Naive thymus-derived CD4-positive, alpha-beta T cell (primary cell): ENCODE measurements at places on chromosomes 1 and 21. TPM values are rescaled to one million over a fixed set of nuclear protein-coding genes. Genes with fewer than 3 reads are reported as not detected.

GRCh38 chr1:116504308-116505156 is 66.3 kb downstream of the CD58 start:
- peak overlapping the region; percentile 1 for H3K4me3 ChIP-seq
- no peaks in the 10 kb centered on the region for H3K36me3 ChIP-seq
- peak overlapping the region; percentile 48 for H3K27ac ChIP-seq

DNA sequence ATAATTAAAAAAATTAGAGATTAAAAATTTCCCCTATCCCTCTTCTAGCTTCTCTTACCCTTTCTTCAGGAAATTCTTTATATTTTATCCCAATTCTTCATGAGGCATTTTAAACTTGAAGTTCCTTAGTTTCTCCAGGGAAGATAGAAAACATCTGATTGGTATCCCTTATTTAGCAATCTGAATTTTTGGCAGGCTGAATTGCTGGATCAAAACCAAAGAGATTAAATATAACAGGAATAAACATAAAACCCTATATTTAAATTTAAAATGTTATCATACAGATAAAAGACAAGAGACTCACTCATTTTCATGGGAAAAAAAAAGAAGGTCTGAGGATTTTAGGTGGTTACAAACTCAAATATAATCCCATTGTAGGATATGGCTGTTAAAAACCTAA is 204.2 kb downstream of the CHRM3 start:
- no peaks in the 10 kb centered on the region for H3K36me3 ChIP-seq
- no peak for DNase-seq
- H3K27ac ChIP-seq, result no peak overlapping the region
- H3K4me1 ChIP-seq, result peaks cover 5% of the 10 kb centered on the region

DNA sequence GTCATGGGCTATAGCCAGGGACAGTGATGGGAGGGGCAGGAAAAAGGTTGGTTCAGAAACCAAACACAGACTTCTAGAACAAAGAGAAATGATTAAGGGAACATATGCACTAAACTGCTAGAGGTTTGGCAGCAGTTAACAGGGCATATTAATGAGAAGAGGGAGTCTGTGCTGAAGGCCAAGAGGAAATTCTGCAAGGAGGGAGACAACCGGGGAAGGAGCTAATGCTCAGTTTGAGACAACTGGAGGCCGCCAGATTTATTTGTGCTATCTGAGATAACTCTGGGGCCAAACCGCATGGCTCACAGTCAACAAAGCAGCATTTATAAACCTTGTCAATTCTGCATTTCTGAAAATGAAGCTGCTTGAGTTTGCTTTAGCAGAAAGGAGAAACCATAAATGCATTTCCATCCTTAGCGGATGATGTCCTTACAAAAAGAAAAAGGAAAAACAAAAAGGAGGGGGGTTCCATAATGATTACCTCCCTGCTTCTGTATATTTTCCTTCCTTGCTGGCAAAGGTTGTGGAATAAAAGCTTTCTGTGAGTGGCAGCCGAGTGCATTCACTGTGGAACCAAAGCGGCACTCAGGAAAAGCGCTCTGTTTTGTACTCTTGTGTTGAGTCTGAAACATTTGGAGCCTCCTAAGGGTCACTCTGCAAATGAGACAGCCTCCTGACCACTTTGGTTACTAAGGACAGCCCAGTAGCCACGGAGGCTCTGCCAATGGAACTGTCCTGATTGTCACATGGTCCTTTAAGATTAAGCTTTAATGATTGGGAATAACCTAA is 70.3 kb downstream of the SIM2 start:
- H3K4me3 ChIP-seq, result no peak overlapping the region
- no peaks in the 10 kb centered on the region for H3K27me3 ChIP-seq
- no peak overlapping the region for H3K27ac ChIP-seq
- DNase-seq, result no peak
- H3K36me3 ChIP-seq, result no peaks in the 10 kb centered on the region

The GJB4 gene
- polyA plus RNA-seq, result not detected

DNA sequence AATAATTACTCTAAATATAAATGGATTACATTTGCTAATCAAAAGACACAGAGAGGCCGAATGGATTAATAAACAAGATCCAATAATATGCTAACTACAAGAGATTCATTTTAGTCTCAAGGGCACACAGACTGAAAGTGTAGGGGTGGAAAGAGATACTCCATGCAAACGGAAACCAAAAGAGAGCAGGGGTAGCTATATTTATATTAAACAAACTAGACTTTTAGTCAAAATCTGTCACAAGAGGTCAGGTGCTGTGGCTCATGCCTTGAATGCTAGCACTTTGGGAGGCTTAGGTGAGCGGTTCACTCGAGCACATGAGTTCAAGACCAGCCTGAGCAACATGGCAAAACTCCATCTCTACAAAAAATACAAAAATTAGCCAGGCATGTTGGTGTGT is 33.6 kb upstream of the DISP1 start:
- no peaks in the 10 kb centered on the region for H3K36me3 ChIP-seq
- no peak for DNase-seq
- no peak overlapping the region for H3K27ac ChIP-seq
- H3K4me3 ChIP-seq, result no peak overlapping the region

DNA sequence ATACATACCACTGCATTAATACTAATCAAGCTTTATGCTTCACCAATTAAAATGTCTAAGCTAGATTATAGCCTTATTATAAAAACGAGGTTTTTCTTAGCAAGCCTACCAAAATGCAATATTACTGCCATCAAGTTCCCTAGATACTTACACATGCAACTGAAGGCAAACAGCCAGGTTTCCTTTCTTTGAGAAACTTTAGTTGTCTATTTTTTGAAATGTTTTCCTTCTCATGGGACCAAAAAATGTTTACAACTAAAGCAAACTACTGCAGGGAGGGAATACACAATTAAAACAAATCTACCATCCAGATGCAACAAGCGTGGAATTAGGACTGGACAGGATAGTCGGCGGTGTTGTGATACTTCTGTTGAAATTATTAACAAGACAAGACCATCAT is 1.3 kb downstream of the ZNF644 start:
- H3K36me3 ChIP-seq, result no peaks in the 10 kb centered on the region
- peak overlapping the region; percentile 99 for H3K27ac ChIP-seq
- peak overlapping the region; percentile 62 for H3K4me3 ChIP-seq
- DNase-seq, result no peak
- peaks cover 46% of the 10 kb centered on the region for H3K4me1 ChIP-seq

GRCh38 chr21:14080040-14080763 is 130.6 kb downstream of the LIPI start:
- H3K4me1 ChIP-seq, result no peaks in the 10 kb centered on the region
- H3K27ac ChIP-seq, result no peak overlapping the region
- DNase-seq, result no peak
- no peak overlapping the region for H3K4me3 ChIP-seq
- no peaks in the 10 kb centered on the region for H3K27me3 ChIP-seq
- no peaks in the 10 kb centered on the region for H3K36me3 ChIP-seq

The MTARC2 gene
- not detected for polyA plus RNA-seq

The LMOD1 gene
- not detected for polyA plus RNA-seq

- DNase-seq, result no peak
- no peaks in the 10 kb centered on the region for H3K4me1 ChIP-seq
Measured at GRCh38 chr1:217249857-217250256, 381.0 kb downstream of the GPATCH2 start.

The CLCA1 gene
- polyA plus RNA-seq, result not detected

The CCDC30 gene
- 0.26 TPM for polyA plus RNA-seq

The NUP133 gene
- polyA plus RNA-seq, result 19.4 TPM

The TTLL10 gene
- polyA plus RNA-seq, result not detected

- H3K4me3 ChIP-seq, result no peak overlapping the region
- H3K4me1 ChIP-seq, result no peaks in the 10 kb centered on the region
- H3K27me3 ChIP-seq, result peaks cover 5% of the 10 kb centered on the region
- H3K36me3 ChIP-seq, result no peaks in the 10 kb centered on the region
- no peak for DNase-seq
Measured at GRCh38 chr1:220500372-220500771, 27.6 kb upstream of the MARK1 start.

DNA sequence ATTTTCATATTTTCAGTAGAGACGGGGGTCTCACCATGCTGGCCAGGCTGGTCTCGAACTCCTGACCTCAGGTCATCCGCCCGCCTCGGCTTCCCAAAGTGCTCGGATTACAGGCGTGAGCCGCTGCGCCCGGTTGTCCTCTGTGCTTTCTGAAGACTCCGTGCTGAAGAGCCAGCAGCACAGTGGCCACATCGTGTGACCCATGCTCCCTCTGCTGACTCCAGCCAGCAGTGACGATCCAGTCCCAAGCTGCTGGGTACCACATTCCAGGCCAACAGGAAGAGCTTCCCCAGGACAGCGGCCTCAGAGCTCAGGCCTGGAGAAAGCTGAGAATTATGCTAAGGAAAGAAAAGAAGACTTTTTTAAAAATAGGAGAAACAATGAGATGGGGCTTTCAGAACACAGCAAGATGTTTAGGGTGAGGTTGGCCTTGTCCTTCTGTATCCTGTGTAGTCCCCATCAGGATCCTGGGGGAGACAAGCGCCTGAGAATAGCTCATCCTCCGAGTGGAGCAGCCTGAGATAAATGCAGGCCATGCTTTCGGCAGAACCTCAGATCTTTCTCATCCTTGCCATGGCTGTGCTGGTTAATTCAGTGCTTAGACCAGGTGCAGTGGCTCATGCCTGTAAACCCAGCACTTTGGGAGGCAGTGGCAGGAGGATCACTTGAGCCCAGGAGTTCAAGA is 207.1 kb downstream of the SLC35F3 start:
- no peak overlapping the region for H3K27ac ChIP-seq
- no peak for DNase-seq
- no peaks in the 10 kb centered on the region for H3K4me1 ChIP-seq

The POGK gene
- polyA plus RNA-seq, result 19.6 TPM

DNA sequence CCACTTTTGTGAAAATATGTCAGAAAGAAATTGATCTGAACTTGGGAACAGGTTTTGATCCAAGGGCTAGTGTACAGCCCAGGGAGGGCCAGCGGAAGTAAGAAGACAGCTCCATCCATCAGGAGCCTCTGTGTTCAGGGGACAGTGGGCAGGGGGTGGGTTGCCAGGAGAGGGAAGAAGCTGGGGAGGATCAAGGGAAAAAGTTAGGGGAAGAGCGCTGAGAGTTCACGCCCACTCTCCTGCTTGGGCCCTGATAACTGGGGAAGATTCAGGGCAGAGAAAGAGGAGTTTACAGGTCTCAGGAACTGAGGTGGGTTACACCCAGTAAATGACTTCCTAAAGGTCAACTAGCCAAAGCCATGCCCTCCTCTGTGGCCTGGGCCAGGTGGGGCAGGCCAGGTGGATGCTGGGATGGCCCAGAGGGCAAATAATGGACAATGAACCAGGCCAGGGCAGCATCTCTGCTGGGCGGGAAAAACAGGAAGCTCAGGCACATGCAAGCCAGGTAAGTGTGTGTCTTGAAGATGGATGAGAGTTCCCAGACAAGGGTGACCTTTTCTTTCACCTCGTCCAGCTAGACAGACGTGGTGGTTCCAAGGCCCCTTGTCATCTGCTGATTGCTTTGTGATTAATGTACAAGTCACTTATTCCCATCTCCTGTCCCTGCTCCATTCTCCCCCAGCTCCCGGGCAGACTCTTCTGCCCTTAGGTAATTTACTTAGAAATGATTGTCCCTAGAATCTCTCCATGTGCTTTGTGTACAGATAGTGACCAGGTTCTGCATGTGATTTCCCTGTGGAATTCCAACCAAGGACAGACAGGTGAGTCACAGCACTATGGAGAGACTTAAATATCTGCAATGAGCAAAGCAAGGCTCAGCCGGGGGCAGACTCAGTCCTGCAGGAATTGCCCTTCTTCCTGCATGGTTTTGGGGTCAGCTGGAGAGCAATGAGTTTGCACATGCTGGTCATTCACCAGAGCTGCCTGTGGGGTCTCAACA is 57.0 kb downstream of the MDM4 start:
- H3K27me3 ChIP-seq, result no peaks in the 10 kb centered on the region

DNA sequence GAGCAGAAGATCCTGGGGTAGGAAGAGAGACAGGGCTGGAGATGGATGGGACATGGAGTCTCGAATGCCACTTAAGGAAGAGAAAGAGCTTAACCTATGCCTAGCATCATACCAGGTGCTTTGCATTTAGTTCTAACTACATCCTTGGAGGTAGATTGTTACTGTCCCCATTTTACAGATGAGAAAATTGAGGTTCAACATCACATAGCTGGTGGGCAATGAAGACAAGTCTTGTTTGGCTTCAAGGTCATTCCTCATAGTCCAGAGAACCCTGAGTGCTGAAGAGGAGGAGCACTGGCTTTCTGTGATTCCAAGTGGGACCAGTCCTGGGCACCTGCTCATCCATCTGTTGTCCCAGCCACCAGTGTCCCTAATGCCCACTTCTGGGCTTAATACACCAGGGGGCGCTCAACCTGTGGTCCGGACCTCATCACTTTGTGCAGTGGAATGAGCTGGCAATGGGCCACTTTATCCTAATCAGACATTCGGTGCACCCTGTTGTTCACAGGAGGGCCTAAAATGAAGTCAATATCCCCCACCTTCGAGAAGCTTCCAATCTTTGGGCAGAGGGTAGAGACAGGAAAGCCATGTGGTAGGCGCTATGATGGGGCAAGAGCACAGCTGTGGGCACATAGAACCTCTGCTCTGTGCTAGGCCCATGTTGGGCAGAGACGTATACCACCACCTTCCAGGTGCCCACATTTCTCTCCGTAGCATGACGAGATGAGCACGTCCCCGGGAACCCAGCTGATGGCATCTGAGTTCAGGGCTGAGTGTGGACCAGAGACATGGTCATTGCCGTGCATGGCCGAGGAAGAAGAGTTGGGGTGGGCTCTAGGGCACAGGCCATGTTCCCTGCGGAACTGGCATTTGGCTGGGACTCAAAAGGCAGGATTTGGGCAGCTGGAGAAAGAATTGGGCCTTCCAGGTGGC is 9.2 kb downstream of the RPS6KA1 start:
- H3K4me1 ChIP-seq, result peaks cover 64% of the 10 kb centered on the region
- peak overlapping the region; percentile 65 for H3K27ac ChIP-seq
- no peaks in the 10 kb centered on the region for H3K27me3 ChIP-seq
- no peaks in the 10 kb centered on the region for H3K36me3 ChIP-seq
- no peak overlapping the region for H3K4me3 ChIP-seq

- DNase-seq, result no peak
- no peaks in the 10 kb centered on the region for H3K27me3 ChIP-seq
- H3K4me3 ChIP-seq, result no peak overlapping the region
- H3K36me3 ChIP-seq, result no peaks in the 10 kb centered on the region
- no peak overlapping the region for H3K27ac ChIP-seq
Measured at GRCh38 chr1:154860156-154860870, 9.8 kb downstream of the KCNN3 start.

- H3K36me3 ChIP-seq, result no peaks in the 10 kb centered on the region
- H3K4me3 ChIP-seq, result no peak overlapping the region
- DNase-seq, result no peak
Measured at GRCh38 chr1:227729881-227730629, 5.0 kb downstream of the JMJD4 start.

DNA sequence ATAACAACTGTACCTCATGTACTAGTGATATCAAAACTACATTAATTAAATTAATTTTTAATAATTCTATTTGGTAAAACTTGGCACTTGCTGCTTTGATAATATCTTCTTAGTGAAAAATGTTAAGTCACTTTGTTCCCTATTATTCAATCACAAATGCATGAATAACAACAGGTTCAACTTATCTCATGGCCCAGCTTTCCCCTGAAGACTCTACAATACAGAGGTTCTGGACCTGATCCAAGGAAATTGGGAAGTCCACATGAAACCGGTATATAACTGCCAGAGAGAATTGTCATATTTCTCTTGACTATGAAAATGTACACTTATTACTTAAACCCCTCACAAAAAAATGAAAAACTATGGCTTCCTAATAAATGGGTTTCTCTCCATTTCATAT is 33.9 kb upstream of the PTPRC start:
- no peak overlapping the region for H3K27ac ChIP-seq
- H3K4me3 ChIP-seq, result no peak overlapping the region
- H3K27me3 ChIP-seq, result no peaks in the 10 kb centered on the region
- H3K36me3 ChIP-seq, result no peaks in the 10 kb centered on the region

The TRABD2B gene
- not detected for polyA plus RNA-seq
